BJ (cell line): ENCODE measurements at places on chromosomes 12 and 14. TPM values are rescaled to one million over a fixed set of nuclear protein-coding genes. Genes with fewer than 3 reads are reported as not detected.

DNA sequence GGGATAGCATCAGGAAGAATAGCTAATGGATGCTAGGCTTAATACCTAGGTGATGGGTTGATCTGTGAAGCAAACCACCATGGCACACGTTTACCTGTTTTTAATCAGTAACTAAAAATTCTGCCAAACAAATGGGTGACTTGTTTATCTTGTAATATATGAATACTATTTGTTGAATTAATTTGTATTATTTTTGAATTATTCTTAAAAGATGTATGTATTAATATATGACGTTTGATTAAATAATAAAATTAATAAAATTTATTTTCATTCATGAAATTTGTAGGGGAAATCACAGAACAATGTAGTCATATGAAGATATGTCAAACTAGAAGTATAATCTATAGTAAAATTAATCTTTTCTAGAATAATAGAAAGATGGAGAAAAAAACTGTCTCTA lies 32.3 kb upstream of the OR10A7 start:
- no peak for DNase-seq

GRCh38 chr12:104801427-104801826 lies 156.7 kb downstream of the SLC41A2 start:
- no peak for DNase-seq

GRCh38 chr12:118494776-118495175 lies 118.4 kb downstream of the SUDS3 start:
- DNase-seq, result no peak

TRHDE gene
- 17.1 and 44.1 TPM in 2 replicates for polyA plus RNA-seq

TMPRSS12 gene
- not detected in 2 replicates for polyA plus RNA-seq
